Activated CD4-positive, alpha-beta T cell treated with anti-CD3 and anti-CD28 coated beads, Interleukin-2, amount 10 ng/mL, durations not matched to agents 7 days and 5 days (primary cell): ENCODE measurements at places on chromosomes 2 and 18.

- DNase-seq, result no peak
- H3K27ac ChIP-seq, result no peak overlapping the region
- no peaks in the 10 kb centered on the region for H3K27me3 ChIP-seq
- H3K4me3 ChIP-seq, result no peak overlapping the region
Observed at GRCh38 chr2:20130821-20131645, 79.6 kb upstream of the LAPTM4A start.

- no peaks in the 10 kb centered on the region for H3K36me3 ChIP-seq
- no peak overlapping the region for H3K27ac ChIP-seq
- no peak overlapping the region for H3K4me3 ChIP-seq
- no peak for DNase-seq
Observed at GRCh38 chr2:159362816-159363251, 76.3 kb upstream of the WDSUB1 start.

DNA sequence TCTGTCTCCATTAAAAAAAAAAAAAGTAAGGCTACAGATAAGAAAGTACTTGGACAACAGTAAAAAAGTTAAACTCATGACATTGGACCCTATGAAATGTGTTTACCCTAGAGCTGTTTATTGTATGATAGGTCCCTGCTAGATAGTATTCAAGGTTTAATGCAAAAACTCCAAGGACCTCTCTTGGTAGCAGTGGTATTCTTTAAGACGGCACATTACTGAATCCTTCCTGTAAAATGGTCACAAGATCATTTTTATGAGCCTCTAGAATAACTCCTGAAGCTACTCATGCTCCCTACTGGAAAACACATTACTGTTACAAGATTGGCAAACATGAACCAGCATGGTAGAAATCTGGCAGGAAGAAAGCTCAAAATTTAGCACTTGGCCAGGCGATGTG lies 38.8 kb downstream of the GALM start:
- H3K4me1 ChIP-seq, result peaks cover 57% of the 10 kb centered on the region
- H3K27ac ChIP-seq, result no peak overlapping the region
- H3K36me3 ChIP-seq, result peaks cover 41% of the 10 kb centered on the region
- DNase-seq, result no peak
- H3K4me3 ChIP-seq, result no peak overlapping the region

GRCh38 chr18:35694808-35695207 lies 113.3 kb downstream of the GALNT1 start:
- H3K27me3 ChIP-seq, result no peaks in the 10 kb centered on the region
- no peak overlapping the region for H3K4me3 ChIP-seq
- DNase-seq, result no peak
- H3K36me3 ChIP-seq, result peaks cover 4% of the 10 kb centered on the region
- H3K27ac ChIP-seq, result no peak overlapping the region

DNA sequence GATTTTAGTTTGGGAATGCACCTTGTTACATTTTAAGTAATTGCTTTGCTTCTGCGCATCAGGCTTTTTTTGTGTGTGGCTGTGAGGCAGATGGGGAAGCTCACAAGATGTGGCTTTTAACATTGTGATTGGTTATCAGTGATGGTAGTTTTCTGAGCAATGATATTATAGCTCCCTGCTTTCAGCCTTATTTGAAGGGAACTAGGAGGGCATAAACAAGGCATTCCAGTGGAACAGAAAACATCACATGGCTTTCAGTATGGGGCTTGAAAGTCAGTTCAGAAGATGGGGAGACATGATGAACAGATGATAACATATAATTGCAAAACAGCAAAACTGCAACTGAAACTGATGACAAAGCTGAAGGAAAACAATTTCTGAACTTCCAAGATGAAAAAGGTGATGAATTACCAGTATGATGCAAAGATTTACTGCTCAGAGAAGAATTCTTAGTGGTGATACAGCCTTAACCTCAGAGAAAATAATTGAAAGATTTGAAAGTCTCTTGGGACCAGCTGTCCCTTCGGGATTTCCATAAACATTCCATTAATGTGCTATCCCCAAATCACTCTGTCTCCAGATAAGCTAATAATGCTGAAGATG lies 439.7 kb downstream of the RND3 start:
- DNase-seq, result no peak
- H3K27me3 ChIP-seq, result no peaks in the 10 kb centered on the region
- no peaks in the 10 kb centered on the region for H3K36me3 ChIP-seq

DNA sequence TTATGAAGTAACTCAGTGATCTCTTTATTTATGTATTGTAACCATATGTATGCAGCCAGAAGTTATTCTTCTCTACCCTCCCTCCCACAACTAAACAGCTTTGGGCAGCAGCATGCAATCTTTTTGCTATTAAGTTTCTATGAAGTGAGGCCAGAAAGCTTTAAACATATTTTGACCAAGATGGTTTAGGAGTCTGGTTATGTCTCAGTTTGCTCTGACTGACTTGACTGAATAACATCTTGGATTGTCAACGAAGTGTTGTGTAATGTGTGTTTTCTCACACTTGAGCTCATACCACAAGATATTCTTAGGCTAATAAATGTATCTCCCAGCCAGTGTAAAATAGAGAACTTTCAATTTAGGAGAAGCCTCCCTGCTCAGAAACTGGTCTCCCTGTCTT lies 104.3 kb downstream of the TTC27 start:
- peaks cover 6% of the 10 kb centered on the region for H3K36me3 ChIP-seq
- no peak overlapping the region for H3K4me3 ChIP-seq
- no peaks in the 10 kb centered on the region for H3K27me3 ChIP-seq
